ENCODE measurements at places on chromosomes 6 and 20. TPM values are rescaled to one million over a fixed set of nuclear protein-coding genes. Genes with fewer than 3 reads are reported as not detected.

- peak; percentile 52 for DNase-seq
These were observed 111.2 kb upstream of the SUPT3H start for GRCh38 chr6:45488889-45489288.

GRCh38 chr20:64255361-64256281, at the start of gene PCMTD2:
Gene PCMTD2 (plus strand): TSS chr20:64255748. CDS start chr20:64259966, 4,218 bp downstream.
- peak; percentile 86 for DNase-seq

DNA sequence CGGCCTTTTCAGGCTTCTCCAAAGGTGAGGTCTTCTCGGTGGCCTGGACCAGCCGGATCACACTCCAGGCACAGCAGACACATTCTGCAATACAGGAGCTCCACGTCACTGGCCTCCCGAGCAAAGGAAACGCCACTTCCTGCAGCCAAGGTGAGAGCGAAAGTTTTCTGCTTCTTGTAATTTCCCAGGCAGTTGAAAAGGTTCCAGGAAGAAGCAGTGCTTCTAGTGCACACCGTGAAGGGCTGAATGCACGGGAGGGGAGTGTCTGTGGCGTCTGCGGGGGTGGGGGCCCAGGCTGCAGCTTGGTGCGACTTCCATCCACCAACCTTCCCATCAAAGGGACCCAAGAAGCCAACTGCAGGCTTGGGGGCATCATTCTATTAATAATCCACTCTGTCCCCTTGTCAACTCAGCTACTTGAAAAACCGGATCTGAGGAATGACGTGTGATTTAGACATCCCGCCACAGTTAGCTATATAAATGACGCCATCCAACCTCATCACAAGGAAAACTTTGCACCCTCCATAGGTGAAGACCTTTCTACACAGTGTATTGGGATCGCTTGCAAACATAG, 61.1 kb downstream of the NFATC2 start:
- peak; percentile 48 for DNase-seq

DNA sequence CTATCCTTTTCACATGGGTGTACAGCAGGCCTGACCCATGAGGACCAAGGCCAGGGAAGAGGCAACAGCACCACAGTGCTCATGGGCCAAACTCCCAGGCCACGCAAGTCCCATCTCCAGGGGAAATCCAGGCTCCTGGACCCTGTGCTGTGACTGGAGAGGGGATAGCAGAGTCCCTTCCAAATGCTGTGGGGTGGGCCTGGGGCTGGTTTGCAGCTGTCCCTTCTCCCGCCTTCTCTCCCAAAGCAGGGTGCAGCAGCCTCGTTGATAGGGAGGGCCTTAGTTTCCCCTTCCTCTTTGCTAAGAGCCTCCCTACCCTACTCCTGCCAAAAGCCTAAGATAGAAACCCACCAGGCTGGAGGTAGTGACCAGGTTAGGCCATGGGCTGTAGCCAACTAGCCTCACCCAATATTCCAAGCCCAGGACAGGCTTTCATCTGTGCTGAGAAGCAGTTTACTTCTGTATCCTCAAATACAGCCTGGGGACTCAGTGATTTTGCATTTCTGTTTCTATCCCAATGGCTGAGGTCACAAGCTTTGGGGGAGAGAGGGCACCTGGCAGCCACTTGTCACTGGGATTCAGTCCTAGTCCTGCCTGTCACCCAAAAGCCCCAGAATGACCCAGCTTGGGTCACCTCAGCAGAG, 1.4 kb downstream of the CTSZ start:
- no peak for DNase-seq

GRCh38 chr6:125509477-125509876, 207.7 kb upstream of the HDDC2 start:
- no peak for DNase-seq

DNA sequence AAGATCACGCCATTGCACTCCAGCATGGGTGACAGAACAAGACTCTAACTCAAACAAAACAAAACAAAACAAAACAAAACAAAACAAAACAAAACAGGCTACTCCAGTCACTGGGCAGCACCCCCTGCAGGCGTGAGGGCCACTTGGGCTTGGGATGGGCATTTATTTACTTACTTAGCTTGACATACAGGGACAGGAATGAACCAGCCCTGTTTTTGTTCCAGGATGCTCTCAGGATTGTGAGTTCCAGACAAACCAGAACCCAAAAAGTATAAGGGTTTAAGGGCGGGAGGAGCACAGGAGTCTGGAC, 4.0 kb upstream of the PTPN1 start:
- DNase-seq: no peak

GRCh38 chr6:15263780-15264374, 18.0 kb downstream of the JARID2 start:
- DNase-seq: no peak

The MOCS3 gene
- total RNA-seq: 8.8 TPM

The FAM83B gene
- total RNA-seq: not detected

The TAGAP gene
- total RNA-seq: 160 TPM

The OSBPL2 gene
- total RNA-seq: 84.4 TPM
